T follicular helper cell (primary cell): ENCODE measurements at places on chromosomes 12 and 14.

DNA sequence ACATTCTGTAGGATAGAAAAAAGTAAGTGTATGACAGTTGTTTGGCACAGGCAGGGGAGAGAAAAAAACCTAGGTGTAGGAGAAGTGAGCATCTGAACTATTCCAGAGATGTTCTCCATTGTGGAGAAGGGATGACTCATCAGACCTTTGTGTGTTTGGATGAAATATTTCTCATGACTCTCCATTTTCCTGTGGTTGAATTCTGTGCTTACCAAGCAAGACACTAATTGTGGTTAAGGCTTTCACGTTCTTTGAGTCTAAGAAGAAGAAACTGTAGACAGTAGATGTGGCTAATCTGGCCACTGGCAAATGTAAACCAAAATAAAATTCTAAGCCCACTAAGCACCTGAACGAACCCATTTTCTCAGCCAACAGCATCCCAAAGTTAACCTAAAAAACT is 107.9 kb upstream of the GZMB start:
- no peak for DNase-seq

DNA sequence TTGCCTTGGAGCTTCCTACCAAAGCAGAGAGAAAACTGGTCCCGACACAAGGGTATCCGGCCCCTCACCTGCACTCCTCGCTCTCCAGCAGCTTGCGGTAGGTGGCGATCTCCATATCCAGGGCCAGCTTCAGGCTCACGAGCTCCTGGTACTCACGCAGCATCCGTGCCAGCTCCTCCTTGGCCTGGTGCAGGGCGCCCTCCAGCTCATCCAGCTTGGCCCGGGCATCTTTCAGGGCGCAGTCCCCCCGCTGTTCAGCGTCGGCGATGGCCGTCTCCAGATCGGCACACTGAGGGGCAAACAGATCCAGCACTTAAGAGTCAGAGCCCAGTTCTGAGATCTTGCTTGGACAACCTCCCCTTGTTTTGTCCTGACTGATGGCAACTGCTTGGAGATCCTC is 13.7 kb downstream of the KRT72 start:
- DNase-seq = no peak

DNA sequence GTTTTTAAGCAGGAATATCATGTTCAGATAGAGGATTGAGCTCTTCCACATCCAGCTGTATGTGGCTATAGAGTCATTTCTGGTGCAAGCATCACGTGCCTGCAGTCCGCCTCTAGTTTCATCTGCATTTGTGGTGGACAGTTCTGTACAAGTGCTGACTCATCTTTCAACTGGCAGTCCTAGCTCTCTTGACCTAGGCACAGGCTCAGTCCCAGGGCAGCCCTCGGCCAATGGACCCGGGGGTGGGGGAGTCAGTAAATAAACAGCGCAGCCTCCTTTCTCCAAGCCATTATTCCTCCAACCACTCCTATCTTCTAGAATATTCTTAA is 41.8 kb upstream of the FRMD6 start:
- no peak for DNase-seq

DNA sequence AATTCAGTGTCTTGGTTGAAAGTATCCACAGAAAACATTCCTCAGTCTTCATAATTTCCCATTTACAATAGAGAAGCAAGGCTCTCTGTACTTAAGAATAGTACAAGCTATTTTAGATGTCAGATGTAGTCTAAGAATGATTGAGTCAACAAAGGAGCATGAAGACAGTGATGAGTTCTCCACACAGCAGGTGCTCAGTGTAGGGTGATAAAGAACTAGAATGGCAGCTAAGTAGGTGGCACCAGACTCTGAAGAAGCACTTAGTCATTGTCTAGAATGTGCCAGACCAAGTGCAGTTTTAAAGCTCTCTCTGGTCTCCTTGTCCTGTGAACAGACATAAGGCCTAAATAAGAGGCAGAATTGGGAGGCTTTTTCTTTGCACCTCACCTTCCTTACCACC is 504.6 kb downstream of the NRXN3 start:
- DNase-seq = no peak
